ENCODE measurements at places on chromosomes 16 and 17.

DNA sequence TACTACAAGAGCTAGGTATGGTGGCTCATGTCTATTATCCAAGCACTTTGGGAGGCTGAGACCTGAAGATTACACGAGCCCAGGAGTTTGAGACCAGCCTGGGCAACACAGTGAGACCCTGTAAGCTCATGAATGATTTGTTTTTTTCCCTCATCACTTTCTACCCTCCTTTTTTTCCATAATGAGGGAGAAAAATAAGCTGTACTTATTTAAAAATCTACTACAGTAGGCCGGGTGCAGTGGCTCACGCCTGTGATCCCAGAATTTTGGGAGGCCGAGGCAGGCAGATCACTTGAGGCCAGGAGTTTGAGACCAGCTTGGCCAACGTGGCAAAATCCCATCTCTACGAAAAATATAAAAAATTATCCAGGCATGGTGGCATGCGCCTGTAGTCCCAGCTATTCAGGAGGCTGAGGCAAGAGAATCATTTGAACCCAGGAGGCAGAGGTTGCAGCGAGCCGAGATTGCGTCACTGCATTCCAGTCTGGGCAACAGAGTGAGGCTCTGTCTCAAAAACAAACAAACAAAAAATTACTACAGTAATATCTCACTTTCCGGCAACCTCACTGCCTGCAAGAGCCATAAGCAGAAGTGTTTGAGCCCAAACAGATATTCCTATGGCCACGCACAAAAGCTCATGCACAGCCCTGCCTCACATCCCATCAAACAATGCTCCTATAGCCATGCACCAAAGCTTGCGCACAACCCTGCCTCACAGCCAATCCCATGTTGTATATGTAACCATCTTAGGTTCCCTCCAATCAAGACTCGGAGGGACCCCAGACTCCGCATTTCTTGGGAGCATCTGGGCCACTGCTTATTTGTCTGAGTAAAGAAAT lies 37.4 kb downstream of the TK2 start:
- no peak for DNase-seq

DNA sequence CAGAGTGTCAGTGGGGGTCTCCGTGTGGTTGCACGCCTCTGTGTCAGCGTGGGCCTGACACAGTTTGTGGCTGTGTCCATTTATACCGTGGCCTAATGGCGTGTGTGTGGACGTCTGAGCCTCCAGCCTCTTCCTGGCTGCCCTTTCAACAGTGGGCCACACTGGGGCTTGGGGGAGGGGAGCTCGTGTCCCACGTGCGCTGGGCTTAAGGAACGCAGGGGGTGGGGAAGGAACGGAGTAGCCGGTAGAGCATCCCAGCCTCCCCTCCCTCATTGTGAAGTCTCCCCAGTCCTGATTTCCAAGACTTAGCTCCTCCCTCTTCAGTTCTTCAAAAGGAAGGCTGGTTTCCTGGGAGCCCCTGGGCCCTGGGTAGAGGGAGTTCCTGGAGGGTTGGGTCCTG lies 9.5 kb upstream of the HES7 start:
- no peak for DNase-seq

DNA sequence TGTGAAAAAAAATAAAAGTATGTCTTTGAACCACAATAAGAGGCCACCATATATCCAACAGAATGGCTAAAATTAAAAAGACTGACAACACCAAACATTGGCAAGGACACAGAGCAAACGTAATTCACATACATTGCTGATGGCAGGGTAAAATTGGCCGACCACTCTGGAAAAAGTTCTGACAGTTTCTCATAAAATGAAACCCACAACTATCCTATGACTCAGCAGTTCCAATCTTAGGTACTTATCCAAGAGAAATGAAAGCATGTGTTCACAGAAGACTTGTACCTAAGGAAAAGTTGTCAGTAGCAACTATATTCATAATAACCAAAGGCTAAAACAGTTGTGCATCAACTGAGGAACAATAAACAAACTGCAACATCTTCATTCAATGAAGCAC lies 357.3 kb upstream of the XYLT1 start:
- DNase-seq = no peak

DNA sequence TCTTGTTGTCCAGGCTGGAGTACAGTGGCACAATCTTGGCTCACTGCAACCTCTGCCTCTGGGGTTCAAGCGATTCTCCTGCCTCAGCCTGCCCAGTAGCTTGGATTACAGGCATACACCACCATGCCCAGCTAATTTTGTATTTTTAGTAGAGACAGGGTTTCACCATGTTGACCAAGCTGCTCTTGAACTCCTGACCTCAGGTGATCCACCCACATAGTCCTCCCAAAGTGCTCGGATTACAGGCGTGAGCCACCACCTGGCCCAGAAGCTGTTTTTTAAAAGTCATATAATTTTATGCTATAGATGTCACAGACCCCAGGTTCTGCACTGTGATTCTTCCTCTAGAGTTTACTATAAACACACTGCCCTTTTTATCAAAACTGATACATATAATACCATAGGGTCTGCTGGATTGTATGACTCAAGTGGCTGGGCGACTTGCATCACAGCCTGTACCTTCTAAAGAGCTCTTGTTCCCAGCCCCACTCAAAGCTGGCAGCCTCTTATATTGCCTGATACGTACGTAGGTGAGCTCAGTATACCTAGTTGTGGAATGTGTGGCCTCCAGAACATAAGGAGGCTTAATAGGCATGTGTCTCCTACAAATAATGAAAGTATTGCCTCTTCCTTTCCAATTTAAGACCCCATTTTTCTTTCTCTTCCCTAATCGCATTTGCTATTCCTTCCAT lies 295.8 kb downstream of the ZFHX3 start:
- DNase-seq = no peak

DNA sequence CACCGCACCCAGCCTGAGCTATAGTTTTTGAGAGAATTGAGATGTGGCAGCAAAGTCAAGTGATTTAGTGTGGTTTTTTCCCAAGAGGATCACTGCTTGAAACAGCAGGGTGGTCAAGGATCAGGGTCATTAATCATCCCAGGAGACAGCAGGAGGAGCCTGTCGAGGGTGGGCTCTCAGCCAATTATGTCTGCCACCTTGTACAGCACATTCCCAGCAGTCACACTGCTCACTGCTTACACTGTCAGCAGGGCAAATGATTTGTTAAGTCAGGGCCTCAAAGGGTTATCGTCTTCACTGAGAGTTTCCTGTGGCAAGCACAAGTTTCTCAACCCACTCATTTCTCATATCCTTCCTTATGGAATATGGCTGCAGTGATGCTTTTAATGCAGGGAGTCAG lies 13.2 kb downstream of the B3GNT9 start:
- DNase-seq = no peak

DNA sequence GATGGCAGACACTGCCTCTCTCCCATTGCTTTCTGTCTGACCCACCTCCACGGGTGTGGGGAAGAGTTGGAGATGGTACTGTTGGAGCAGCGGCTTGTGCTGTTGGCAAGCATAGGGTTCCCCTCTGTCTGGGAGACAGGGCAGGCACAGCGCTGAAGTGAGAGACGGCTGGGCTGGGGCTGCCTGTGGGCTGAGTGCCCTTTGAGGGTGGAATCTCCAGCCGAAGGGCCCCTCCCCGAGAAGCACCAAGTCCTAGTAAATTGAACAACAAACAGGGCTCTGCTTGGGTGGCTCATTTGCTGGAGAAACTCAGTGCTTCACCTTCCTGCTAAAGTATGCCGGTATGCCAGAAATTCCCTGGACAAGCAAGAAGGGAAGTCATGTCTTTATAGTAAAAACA lies 79.7 kb downstream of the KSR1 start:
- no peak for DNase-seq

GRCh38 chr17:4772235-4772613 lies 538 bp downstream of the TM4SF5 start:
- no peak for DNase-seq

- DNase-seq = peak; percentile 93
Measured at GRCh38 chr17:42536372-42537155, 523 bp downstream of the NAGLU start.

Data from GM10248 (cell line).